ENCODE measurements at places on chromosomes 7 and 10. TPM values are rescaled to one million over a fixed set of nuclear protein-coding genes. Genes with fewer than 3 reads are reported as not detected.

CCDC146 gene
- 1.2 TPM for total RNA-seq

NOC3L gene
- total RNA-seq, result 7.6 TPM

UNCX gene
- not detected for total RNA-seq

JAKMIP3 gene
- total RNA-seq, result 0.12 TPM

RPEL1 gene
- total RNA-seq, result 0.12 TPM

AIMP2 gene
- 62.0 TPM for total RNA-seq

AQP1 gene
- total RNA-seq, result 10.9 TPM

GNG11 gene
- total RNA-seq, result 68.2 TPM

CUEDC2 gene
- 81.8 TPM for total RNA-seq

GNB2 gene
- total RNA-seq, result 244 TPM

CCZ1B gene
- total RNA-seq, result 16.7 TPM

OPN4 gene
- not detected for total RNA-seq

NPFFR1 gene
- total RNA-seq, result not detected

Data from pericardium fibroblast (primary cell).